ENCODE measurements at places on chromosomes 4 and X. TPM values are rescaled to one million over a fixed set of nuclear protein-coding genes. Genes with fewer than 3 reads are reported as not detected.

Gene SPARCL1
- not detected for total RNA-seq

Gene PHKA1
- total RNA-seq: 7.1 TPM

Gene STOX2
- 0.02 TPM for total RNA-seq

Gene EMD
- total RNA-seq: 71.5 TPM

Gene LUZP4
- not detected for total RNA-seq

Gene CT55
- total RNA-seq: not detected

Gene S100G
- total RNA-seq: not detected

Gene UBA6
- 96.4 TPM for total RNA-seq

Gene RPL34
- total RNA-seq: 1,114 TPM

Gene TMEM154
- total RNA-seq: 50.0 TPM

Gene GSX2
- total RNA-seq: not detected

Gene TAF7L
- 1.1 TPM for total RNA-seq

Gene CT47A7
- not detected for total RNA-seq

Gene LRIT3
- total RNA-seq: 0.16 TPM

Gene ODAPH
- total RNA-seq: not detected

Gene GPRASP1
- 2.1 TPM for total RNA-seq

Gene RIBC1
- 0.42 TPM for total RNA-seq

Gene HTN1
- total RNA-seq: not detected

Gene VEGFC
- total RNA-seq: 47.1 TPM

Gene RAB39B
- total RNA-seq: not detected

Gene MAGEA3
- not detected for total RNA-seq

Gene PAGE2B
- not detected for total RNA-seq

Gene VCX3A
- total RNA-seq: not detected

Gene OCIAD2
- 99.0 TPM for total RNA-seq

Gene CCSER1
- total RNA-seq: 1.8 TPM

Gene ARL13A
- not detected for total RNA-seq

Gene RTL9
- not detected for total RNA-seq

Gene PCSK1N
- not detected for total RNA-seq

Gene PAGE1
- total RNA-seq: not detected

Gene SSX2
- total RNA-seq: not detected

Gene MAPK10
- total RNA-seq: 0.37 TPM

Gene SYAP1
- 22.2 TPM for total RNA-seq

Gene CXCL10
- not detected for total RNA-seq

Gene XPNPEP2
- total RNA-seq: not detected

Gene XAGE1A
- total RNA-seq: not detected

Gene SLC10A7
- 20.2 TPM for total RNA-seq

Gene KLHL15
- total RNA-seq: 3.6 TPM

Gene MTMR8
- 1.1 TPM for total RNA-seq

Gene PF4V1
- not detected for total RNA-seq

Gene PDHA1
- 162 TPM for total RNA-seq

Gene TRAM1L1
- 0.88 TPM for total RNA-seq

Gene BEX1
- 0.46 TPM for total RNA-seq

Gene QDPR
- total RNA-seq: 24.6 TPM

Gene PPP1R2C
- not detected for total RNA-seq

Gene CYP2U1
- total RNA-seq: 5.8 TPM

Gene DRD5
- total RNA-seq: not detected

Gene ALAS2
- not detected for total RNA-seq

Gene STATH
- not detected for total RNA-seq

Gene PRSS12
- total RNA-seq: 0.55 TPM

Gene GRIA2
- total RNA-seq: not detected

Gene GTPBP6
- total RNA-seq: 63.5 TPM

Gene IDS
- total RNA-seq: 42.2 TPM

Gene MAGEE2
- not detected for total RNA-seq

Data from endothelial cell of umbilical vein (primary cell).